ENCODE measurements at places on chromosomes 1 and 21.

DNA sequence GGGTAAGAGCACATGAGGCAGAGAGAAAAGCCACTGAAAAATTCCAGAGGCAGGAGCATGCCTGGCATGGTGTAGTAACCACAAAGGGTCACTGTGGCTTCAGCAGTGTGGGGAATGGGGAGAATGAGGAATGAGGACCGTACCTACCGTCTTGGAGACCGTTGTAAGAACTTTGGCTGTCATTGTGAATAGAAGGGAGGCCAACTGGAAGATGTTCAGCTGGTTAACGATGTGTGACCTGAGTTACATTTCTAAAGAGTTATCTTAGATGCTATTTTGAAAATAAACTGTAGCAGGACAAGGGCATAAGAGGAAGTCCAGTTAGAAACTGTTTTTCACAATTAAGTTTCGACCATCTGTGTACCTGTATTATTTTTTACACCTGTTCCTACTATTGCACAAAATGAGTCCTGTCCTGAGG is 365.5 kb upstream of the SGIP1 start:
- DNase-seq: no peak

DNA sequence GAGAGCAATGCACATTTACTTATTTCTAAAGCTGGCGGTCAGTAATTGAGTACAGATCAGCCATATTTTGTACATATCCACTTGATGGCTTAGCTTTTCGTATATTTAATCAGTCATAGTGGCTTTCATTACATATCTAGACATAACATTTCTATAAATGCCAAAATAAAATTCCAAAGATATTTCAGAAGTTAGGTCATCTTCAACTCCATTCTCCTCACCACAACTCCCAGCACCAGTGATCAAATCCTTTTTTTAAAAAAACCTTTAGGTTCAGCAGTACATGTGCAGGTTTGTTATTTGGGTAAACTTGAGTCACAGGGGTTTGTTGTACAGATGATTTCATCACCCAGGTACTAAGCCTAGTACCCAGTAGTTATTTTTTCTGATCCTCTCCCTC is 53.9 kb upstream of the GNG4 start:
- DNase-seq: no peak

GRCh38 chr1:44077421-44077820 is 41.2 kb upstream of the KLF17 start:
- no peak for DNase-seq

DNA sequence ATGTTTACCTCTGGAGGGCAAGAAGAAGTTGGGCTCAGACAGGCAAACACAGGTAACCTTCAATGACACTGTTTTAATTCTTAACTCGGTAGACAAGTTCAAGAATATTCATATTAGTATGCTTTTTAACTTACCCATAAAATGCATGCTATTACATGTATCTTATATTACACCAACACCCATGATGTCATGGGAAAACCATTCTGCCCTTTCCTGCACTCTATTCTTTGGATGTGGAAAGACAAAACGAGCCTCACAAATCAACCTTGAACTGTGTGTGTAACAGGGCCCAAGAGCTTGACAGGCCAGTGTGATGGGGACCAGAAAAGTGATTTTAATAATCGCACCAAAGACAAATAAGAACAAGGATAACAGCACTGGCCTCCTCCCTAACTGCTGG is 22.6 kb upstream of the RAP1GAP start:
- DNase-seq: no peak

DNA sequence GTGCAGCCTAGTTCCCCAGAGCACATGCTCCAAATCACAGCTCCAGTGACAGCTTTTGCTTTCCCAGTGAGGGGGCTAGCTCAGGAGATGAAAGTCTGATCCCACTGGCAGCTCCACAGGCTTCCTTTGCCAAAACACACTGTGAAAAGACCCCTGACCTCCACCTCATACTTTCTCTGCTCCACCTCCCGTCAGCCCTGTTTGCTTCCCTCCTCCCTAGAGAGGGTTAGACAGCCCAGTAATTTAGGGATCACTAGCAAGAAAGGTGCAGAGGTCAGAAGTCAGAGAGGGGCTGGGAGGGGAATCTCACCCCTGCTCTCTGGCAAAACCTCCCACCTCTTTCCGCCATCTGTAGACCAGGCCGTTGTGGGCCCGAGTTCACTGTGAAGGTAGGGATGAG is 62.8 kb downstream of the PLXNA2 start:
- no peak for DNase-seq

- no peak for DNase-seq
These were observed 25.7 kb downstream of the CTH start for GRCh38 chr1:70436622-70437251.

DNA sequence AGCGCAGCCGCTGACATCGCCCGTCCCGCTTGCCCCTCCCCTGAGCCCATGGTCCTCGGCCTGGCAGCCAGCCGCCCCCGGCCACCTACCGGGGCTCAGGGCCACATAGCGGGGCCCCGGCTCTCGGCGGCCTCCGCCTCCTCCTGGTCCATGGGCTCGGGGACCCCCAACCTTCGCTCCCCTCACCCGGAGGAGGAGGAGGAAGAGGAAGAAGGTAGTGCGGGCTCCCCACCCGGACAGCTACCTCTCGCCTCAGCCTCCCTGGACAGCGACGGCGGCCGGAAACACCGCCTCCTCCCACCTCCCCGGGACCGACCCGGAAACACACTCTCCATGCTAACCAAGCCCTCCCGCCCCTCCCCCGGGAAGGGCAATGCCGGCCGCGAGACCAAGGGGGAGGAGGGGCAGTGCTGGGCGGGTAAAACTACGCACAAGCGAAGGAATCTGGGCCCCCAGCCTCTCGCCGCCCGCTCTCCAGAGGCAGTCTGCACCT is at the start of gene KIAA0319L:
Gene KIAA0319L (minus strand): TSS at position 286 of the 493 bp plus-strand sequence. CDS start 2,912 bp downstream, outside the sequence.
- no peak for DNase-seq

DNA sequence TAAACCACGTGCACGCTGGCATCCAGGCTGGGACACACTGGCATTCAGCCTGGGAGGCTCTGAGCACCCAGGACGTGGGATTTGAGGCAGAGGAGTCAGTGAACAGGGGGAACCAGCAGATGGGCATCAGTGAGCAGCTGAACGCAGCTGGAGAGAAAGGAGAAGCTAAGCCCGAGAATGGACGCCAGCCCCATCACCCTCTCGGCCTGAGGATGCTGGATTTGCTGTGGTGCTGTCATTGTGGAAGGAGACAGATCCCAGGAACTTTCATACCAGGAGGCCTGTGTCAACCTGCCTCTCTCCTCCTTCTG is 132.8 kb downstream of the PGBD5 start:
- DNase-seq: no peak

- no peak for DNase-seq
These were observed 317.0 kb downstream of the HHAT start for GRCh38 chr1:210645582-210646257.

DNA sequence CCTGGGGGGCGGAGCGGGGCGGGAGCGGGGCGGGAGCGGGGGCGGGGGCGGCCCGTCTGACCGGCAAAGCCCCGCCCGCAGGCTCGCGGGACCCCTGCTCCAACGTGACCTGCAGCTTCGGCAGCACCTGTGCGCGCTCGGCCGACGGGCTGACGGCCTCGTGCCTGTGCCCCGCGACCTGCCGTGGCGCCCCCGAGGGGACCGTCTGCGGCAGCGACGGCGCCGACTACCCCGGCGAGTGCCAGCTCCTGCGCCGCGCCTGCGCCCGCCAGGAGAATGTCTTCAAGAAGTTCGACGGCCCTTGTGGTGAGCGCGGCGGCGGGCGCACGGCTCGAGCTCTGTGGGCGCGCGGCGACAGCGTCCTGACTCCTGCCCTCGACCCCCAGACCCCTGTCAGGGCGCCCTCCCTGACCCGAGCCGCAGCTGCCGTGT is 21.2 kb downstream of the AGRN start:
- no peak for DNase-seq

DNA sequence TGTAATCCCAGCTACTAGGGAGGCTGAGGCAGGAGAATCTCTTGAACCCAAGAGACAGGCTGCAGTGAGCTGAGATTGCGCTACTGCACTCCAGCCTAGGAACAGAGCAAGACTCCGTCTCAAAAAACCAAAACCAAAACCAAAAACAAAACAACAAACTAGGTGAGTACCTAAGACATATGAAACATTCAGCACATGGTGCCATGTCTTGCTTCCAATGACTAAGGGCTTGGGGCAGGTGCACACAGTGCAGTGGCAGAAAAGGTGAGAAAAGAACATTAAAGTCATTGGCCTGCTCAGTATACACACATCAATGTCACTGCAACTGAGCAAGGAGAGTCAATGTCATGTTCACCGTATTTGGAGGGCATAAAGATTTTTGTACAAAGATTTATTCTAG is 4.1 kb upstream of the ACTA1 start:
- no peak for DNase-seq

- DNase-seq: no peak
These were observed 260.0 kb upstream of the BEND5 start for GRCh38 chr1:49036700-49037099.

GRCh38 chr21:35189077-35189863 is 140.2 kb upstream of the RUNX1 start:
- DNase-seq: no peak

GRCh38 chr1:93667642-93668041 is 14.0 kb downstream of the BCAR3 start:
- DNase-seq: no peak

- no peak for DNase-seq
These were observed 36.0 kb upstream of the SLC19A1 start for GRCh38 chr21:45578176-45578801.

- no peak for DNase-seq
These were observed 251.5 kb downstream of the SIPA1L2 start for GRCh38 chr1:232378266-232379062.

DNA sequence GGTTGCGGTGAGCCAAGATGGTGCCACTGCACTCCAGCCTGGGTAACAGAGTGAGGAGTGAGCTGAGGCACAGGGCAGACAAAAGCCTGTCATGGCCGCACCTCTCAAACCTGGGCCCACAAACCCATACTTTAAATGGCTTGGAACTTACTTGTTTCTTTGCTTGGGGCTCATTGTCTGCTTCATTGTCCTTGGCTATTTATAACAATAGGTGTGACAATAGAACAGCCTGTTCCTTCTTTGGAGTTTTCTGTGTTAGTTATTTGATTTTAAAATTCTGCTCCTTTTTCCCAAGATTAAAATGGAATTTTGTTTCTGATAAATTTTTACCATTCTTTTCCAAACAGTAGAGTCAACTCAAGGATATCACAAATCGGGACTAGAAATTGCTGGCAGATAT is 94.7 kb downstream of the PBX1 start:
- no peak for DNase-seq

GRCh38 chr1:19533626-19534025 is 48.3 kb upstream of the CAPZB start:
- no peak for DNase-seq

GRCh38 chr1:117621316-117621715 is 15.5 kb downstream of the TENT5C start:
- no peak for DNase-seq

DNA sequence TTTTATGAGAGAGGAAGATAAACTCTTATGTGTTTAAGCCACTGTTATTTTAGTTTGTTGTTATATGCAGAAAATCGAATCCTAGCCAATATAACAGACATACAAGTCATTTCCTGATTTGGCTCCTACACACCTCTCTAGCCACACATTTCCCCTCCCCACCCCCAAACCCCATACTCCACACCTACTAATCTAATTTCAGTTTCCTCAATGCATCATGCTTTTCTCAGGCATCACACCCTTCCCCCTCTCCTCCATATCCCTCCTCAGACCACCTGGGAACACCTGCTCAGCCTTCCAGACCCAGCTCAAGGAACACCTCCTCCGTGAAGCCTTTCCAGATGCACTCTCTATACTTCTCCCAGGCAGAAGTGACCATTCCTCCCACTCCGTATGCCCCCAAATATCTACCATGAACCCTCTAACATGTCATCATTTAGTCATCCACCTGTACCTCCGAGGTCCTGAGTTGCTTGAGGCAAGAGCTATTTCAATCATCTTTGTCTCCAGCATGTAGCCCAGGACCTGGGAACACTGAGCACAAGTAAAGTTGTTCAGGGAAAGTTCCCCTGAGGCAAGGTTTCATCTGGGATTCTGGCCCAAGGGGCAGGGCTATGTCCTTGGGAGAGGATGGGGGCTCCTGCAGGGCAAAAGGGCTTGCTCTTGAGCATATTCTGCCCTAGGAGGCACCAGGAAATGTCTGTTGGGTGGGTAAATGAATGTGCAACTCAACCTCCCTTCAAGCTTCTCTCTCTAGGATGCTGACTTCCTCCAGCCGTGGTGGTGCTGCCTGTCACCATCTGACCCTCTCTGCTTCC is 126.8 kb downstream of the HIVEP3 start:
- DNase-seq: no peak

DNA sequence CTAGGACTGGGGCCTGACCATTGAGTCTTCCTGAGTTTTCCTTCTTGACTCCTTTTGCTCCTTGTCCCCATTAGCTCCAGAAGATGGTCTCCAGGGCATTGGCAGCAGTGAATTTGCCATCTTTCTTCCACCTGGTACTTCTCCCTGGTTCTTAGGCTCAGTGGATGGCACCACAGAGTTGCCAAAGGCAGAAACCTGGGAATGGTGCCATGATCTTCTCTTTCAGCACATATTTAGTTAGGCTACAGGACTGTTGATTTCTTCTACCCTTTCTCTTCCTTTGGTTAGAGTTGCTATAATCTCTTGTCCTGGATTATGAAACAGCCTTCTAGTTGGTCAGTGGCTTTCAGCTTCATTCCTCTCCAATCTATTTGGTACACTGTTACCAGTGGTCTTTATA is 6.2 kb downstream of the ZBTB40 start:
- DNase-seq: no peak

DNA sequence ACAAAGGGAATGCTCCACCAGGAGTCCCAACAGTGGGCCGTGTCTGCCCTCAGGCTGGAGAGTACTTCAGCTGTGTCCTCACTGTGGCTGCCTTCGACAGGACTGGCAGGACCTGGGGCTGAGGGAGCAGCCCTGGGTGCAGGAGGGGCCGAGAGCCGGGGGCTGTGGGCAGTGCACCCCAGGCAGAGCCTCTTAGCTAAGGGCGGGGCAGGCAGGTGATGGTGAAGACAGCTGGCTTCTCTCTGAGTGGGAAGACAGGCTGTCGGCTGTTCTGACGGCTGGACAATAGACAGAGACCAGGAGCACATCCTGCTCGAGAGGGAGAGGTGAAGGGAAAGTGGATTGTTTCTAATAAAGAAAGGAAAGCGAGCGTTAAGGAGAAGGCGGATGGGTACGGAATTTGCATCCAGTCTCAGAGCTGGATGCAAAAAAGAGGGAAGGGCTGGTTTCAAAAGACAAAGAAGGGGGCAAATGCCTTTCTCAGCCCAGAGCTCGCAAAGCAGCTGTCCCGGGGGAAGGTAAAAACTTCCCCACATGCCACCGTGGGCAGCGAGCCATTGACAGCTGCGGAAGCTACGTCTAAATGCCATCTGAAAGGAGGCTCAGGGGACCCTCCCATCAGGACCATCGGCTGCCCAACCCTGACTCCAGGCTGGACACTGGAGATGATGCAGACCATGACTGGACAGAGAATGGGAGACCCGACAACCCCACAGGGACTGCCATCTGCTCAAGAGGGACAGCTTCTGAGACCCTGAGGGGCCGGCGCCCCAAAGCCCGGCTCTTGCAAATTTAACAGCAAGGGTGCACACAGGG is 92.0 kb downstream of the STUM start:
- no peak for DNase-seq

DNA sequence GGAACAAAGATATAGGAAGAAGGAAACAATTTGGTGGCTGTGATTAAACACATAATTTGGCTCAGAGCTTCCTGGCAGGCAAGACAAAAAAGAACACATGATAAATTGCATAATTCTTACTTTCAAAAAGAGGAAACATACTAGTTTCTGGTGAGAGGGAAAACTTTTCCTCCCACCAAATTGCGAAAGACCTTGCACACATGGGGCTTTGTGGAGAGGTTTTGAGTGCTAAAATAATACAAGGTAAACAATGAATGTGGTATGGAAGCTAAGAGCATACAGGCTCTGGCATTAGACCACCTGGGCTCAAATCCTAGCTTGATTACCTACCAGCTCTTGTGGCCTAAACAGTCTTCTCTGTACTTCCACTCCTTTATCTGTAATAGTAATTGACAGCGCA is 140.2 kb upstream of the HOOK1 start:
- no peak for DNase-seq

All from NCI-H187 treated with DMSO at 0.1 percent for 48 hours (cell line).